ENCODE measurements at places on chromosomes 1 and 21.

DNA sequence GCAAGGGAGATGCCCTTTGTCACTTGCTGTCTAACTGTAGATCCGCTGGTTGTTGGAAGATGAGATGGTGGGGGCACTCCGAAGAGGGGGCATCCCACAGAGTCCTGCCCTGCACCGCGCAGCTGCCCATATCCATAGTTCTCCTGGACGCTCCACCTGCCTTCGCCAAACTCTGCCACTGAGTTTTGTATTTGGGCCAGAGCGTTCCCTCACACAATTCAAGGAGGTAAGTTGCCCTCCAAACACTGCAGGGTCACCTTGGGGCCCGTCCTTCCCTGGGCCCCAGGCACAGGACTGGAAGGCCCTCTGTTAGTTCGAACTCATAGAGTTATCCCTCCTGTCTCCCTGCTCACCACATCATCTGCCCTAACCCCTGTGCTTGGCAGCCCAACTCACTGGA lies 22.1 kb downstream of the HYI start:
- no peak for DNase-seq

DNA sequence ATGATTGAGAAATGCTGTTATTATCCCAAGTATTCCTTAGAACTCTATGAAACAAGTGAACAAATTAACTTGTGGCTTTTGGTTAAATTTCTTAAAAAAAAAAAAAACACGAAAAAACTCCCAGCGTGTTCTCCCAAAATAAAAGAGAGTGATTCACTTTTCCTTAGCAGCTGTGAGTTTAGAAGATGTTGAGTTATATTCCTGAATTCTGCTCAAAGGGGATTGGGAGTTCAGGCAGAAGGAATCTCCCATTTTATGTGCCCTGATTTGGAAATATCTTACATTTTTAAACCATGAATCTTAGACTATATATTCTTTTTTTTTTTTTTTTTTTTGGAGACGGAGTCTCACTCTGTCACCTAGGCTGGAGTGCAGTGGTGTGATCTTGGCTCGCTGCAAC lies 34.3 kb downstream of the SMG7 start:
- DNase-seq, result no peak

- no peak for DNase-seq
These were observed 18.7 kb upstream of the RERE start for GRCh38 chr1:8835941-8836643.

DNA sequence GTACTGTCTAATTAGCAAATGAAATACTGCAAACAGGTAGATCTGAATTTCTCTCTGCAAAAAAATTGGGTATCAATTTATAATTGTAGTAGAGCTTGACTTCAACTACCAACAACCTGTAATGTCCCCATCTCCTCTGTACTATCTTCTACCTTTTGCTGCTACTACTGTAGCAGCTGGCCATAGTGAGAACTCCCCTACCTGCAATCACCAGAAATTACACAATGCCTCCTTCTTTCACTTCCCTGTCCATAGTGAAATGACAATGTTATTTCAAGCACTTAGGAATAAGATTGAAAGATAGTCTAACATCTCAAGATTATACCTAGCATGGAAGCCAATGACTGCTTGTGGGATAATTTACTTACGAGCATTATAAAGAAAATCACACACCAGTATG lies 100.4 kb downstream of the ACBD6 start:
- DNase-seq, result no peak

- DNase-seq, result no peak
These were observed 3.5 kb upstream of the AADACL4 start for GRCh38 chr1:12640237-12640957.

- no peak for DNase-seq
These were observed 27.4 kb downstream of the MRPS6 start for GRCh38 chr21:34100790-34101189.

DNA sequence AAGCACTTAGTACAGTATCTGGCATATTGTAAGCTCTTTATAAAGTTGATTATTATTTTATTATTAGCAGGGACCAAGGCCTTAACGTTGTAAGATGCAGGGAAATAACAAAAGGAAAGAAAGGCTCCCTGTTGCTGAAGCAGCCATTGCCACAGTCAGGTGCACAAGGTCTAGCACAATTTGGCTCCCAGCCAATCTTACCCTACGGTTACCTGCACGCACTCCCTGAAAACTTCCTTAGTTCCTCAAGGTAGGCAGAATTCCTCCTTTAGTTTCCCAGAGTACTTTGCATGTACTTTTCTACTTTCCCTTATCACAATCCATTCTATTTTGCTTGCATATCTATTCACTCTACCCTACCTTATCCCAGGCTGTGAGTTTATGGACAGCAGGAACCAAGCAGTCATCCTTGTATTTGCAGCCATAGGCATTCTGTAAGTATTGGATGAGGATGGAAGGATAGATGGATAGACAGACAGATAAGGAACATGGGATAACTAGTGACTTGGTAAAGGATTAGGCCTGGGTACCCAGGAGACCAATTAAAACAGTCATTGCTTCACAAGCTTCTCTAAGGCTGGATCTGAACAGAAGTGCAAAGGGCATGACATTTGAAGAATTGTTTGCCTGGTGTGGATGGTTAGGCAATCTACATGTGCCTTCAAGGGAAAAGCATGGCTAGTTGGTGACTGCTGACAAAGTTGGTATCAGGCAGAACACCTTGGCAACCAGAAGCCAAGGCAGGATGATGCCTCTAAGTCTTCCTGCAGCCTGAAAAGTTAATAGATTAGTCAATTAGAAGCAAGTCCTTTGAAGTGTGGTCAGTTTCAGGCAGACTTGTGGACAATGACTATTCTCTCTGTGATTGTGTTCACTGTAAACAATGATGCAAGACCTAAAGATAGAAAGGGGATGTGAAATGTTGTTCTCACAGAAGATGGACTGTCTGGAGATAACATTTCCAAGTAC lies 20.8 kb upstream of the JAK1 start:
- DNase-seq, result no peak

DNA sequence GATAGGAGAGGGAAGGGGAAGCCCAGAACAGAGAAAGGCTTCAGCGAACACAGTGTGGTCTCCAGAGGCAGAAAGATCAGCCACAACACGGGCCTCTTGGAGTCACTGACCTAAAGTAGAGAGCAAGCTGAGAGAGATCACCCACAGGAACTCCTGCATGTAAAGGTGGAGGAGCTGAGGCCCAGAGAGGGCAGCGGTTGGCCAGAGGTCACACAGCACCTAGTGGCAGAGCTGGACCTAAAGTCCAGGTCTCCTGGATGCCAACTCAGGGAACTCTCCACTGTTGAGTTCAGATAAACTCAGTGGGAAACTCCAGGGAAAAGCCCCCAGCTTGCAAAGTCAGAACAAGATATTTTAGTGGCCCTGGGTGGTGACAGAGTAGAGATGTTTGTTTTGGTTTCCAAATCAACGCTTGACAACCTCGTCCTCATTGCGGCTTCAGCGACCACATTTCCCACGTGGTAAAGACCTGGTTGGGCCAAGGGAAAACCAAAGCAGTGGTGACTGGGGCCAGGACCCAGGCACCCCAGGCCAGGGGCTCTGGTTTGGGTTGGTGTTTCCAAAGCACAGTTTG lies 4.6 kb downstream of the IFFO2 start:
- peak; percentile 45 for DNase-seq

DNA sequence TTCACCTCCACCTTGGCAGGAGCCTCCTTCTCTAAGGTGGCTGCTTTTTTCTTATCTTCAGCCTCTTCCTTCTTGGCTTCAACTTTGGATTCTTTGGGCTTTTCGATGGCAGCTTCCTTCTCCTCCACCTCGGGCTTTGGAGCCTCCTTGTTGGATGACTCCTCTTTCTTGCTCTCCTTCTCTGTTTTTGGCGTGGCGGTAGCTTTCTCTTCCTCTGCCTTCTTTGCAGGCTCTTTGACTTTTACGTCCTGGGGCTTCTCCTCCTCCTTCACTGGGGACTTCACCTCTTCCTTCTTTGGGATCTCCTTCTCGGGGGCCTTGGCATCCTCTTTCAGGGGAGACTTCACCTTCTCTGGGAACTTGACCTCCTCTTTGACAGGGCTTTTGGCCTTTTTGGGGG lies 13.9 kb upstream of the CD2 start:
- DNase-seq, result no peak

- DNase-seq, result no peak
These were observed 253.8 kb upstream of the PLXNA2 start for GRCh38 chr1:208497866-208498541.

GRCh38 chr1:207993477-207994445 lies 82.8 kb upstream of the CD34 start:
- DNase-seq, result no peak

DNA sequence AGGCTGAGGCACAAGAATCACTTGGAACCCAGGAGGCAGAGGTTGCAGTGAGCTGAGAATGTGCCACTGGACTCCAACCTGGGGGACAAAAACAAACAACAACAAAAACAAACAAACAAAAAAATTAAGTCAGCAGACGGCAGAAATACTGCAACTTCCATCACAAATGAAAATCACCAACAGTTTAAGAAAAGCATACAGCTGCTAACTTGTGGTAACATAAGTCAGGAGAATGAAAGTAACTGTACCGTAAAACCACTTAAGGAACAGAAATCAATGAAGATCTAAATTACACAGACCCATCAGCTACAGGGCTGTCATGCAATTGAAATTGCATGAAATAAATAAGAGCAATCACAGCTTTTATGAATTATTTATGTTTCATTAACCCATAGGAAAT lies 25.0 kb downstream of the MCOLN2 start:
- no peak for DNase-seq

DNA sequence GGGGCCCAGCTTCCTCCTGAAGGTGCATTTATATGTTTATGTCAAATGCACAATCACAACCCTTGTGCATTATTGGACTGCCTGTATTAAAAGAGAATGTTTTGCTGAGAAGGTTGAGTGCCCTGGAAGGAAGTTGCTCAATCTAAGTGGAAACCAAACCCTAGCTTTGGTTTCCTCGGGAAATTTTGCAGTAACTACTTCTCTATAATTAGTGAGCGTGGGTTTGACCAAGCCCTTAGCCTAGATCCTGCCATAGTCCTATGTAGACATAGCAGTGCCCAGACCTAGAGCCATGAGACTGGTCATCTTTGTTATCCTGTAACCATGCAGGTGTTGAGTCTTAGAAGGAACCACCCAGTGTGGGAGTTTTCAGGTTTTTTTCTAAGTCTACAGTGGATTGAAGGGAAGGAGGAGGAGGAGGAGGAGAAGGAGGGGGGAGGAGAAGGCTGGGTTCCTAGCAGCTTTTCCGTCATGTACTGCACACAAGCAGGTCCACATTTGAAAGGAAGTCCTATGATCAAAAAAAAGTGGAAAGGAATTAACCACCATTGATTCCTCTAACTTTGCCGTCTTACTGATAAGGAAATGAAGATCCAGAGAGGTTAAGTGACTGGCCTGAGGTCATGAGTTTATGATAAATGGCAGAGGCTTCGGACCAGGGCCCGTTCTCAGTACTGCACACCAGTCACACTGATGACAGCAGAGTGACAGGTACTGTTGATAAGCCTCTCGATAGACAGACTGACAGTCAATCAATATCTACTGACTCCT lies 72.2 kb upstream of the LYST start:
- no peak for DNase-seq

DNA sequence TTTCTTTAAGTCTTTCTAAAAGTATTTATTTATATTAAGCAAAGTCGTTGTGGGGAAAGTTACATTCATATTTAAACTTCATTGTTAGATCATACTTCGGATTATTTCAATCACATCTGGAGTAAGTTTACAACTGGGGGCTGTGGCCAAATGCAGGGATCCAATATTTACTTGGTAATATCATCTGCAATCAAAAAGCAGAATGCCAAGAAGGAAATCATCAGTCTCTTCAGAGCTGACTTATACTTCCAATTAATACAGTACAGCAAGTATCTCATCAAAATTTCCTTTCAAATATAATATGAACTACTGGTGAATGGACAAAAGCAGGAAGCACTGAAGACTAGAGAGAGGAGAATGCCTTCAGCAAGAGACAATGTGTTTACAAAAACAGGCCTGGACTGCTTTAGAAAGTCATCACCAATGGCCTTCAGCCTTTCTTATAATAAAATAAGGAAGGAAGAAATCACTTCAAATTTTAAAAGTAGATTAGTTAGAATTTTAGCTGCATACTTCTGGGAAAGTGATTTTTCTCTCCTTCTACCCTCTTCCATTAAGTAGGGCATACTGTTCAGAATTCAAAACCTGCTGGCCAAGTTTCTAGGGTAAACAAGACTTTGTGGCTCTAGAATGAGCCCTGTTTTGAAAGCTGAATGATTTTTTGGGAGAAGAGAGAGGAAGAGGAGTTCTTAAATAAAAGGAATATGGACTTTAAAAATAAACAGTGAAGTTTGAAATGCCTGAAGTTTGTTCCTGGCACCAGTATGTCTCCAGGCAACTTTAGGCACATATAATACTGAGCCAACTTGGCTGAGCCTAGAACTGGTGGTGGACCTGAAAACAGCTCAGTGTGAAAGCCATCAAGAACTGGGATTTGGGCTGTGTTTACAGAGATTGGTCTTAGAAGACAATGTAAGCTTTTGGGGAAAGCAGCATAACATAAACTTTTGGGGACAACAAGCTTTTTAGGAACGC lies 22.2 kb upstream of the MYOC start:
- no peak for DNase-seq

DNA sequence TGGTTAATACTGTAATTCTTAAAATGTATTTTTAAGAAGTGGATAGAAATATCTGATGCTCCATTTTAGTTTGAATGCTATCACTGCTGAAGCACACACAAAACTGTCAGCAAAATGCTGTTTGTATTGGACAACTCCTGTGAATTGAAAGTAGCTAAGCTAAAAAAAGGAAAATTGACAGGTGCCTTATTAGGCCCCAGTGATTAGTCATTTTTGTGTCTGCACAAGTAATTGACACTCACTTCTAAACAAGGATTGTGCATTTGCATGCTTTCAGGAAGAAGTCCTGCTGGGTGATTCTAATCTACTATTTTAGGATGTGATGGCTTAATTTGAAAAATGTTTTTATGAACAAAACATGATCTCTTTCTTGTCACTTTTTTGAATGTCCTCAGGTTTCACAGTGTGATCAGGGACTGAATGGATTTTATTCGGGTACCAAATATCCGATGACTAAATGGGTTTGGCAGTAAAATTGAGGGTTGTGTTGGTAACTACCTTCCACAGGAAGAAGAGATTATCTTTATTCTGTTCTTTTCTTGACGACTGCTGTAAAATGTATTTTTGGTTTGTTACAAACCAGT lies 13.0 kb upstream of the MAP3K7CL start:
- no peak for DNase-seq

DNA sequence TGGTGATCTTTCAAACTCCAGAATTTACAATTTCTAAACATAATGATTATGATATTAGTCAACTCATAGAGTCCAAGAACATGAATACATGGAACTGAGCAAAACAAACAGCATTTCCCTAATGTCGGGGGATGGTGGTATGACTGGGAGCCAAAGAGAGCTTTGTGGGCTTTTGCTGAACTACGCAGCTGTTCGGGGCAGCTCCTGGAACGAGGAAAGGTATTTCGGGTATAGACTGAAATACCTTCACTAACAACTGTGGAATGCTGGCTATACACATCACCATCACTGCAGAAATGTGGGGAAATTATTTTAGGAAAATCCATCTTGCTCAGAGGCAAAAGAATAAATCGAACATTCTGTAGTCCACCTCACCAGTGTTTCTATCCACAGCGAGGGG lies 30.2 kb upstream of the VPS26C start:
- no peak for DNase-seq

Data from stimulated activated CD4-positive, alpha-beta T cell treated with anti-CD3 and anti-CD28 coated beads, Interleukin-15, amount 100 ng/mL, for 1 hour (primary cell).